Stimulated activated CD4-positive, alpha-beta T cell treated with anti-CD3 and anti-CD28 coated beads, Interleukin-15, amount 100 ng/mL, for 48 hours (primary cell): ENCODE measurements at places on chromosomes 4 and X.

DNA sequence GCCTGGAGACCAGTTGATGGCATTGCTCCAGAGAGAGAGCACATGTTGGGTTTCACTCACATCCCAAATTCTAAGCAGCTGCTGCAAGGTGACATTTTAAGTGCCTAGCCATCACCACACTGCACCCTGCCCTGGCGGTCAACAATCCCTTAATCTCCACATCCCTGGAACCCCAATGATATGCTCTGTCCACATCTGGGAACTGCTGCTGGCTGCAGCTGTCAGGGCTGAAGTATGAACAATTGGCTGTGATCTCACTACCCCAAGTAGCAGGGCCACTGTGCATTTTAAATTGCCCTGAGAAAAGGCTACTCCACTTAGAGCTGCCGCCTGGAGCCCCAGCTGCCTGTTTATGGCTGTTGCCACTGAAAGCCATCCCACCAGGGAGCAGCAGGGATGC, 190.6 kb downstream of the ACTRT1 start:
- no peak for DNase-seq

DNA sequence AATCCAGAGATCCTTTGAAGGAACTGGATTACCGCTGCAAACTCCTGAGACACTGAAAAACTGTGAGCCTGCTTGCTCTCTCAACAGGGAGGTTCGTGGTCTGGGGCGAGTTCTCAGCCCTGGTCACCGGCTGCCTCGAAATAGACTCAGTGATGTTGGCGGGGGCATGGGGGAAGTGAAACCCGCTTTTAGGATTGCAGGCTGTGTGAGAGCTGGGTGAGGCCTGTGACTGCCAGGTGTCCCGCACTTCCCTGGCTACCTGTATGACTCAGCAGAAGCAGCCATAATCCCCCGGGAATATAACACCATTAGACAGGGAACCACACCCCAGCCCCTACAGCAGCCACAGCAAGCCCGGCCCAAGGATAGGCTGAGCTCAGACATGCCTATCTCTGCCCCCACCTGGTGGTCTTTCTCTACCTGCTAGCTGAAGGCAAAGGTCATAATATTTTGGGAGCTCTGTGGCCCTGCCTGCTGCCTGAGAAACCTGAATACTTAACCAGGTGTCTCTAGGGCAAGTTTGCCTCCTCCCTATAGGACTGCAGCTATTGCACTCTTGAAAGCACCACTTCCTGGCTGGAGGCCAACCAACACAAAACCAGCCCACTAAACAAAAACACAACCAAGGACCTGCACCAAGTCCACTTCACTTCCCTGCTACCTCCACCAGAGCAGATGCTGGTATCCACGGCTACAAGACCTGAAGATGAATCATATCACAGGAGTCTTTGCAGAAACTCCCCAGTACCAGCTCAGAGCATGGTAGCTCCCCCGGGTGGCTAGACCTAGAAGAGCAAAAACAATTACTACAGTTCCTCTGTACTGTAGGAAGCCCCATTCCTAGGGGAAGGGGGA, 202.0 kb downstream of the RRAGB start:
- no peak for DNase-seq

GRCh38 chr4:139844459-139845036, 178.9 kb downstream of the MGST2 start:
- DNase-seq, result no peak

- no peak for DNase-seq
Observed at GRCh38 chrX:45134315-45134731, 66.4 kb downstream of the DIPK2B start.

- no peak for DNase-seq
Observed at GRCh38 chrX:85309717-85310116, 65.9 kb downstream of the ZNF711 start.

GRCh38 chrX:9558615-9559014, 93.8 kb downstream of the TBL1X start:
- DNase-seq, result no peak

DNA sequence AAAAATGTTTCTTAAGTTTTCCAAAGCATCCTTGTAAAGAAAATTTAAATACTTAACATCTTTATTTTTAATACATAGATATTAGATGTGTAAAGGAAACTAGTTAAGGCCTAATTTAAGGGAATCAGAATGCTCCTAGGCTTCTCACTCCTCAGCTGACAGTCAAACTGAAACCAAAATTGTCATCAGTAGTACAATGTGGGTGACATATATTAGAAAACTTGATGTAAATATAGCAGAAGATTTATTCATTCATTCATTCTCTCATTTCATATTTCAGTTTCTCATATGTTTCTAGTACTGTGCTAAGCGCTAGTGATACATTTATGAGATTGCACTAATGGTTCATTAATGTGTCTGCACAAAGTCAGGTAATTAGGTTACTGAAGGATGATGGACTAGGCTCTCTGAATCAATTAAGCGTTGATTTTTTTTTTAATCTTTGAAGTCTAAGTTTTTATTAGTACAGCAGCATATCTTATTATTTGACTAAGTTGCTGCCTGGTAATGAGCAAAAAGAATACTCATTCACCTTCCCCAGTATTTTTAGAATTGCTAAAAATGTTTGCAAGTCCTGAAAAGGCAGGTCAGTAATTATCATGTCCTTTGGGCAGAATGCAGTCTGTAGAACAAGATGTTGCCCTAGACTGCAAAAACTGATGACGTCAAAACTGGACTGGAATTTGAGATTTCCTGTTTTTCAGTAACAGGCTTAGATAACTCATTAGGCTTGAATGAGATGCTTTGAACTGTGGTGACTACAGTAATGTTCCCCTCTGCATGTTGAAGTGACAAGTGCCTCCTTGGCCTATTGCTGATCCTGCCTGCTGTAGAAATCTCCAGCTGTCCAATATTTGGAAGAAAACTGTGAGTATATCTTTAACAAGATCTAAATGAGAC, 128.7 kb downstream of the ARHGAP24 start:
- no peak for DNase-seq

GRCh38 chr4:40630335-40631021, 814 bp upstream of the RBM47 start:
- DNase-seq, result no peak

- DNase-seq, result no peak
Observed at GRCh38 chr4:13605330-13605729, 22.2 kb downstream of the BOD1L1 start.

GRCh38 chr4:4386736-4387392, at the start of gene NSG1:
Gene NSG1, plus strand, starts transcription at chr4:4387102. Its CDS starts 528 bp downstream, at chr4:4387630.
- no peak for DNase-seq

GRCh38 chr4:185023471-185023870, 5.2 kb downstream of the HELT start:
- DNase-seq, result no peak

DNA sequence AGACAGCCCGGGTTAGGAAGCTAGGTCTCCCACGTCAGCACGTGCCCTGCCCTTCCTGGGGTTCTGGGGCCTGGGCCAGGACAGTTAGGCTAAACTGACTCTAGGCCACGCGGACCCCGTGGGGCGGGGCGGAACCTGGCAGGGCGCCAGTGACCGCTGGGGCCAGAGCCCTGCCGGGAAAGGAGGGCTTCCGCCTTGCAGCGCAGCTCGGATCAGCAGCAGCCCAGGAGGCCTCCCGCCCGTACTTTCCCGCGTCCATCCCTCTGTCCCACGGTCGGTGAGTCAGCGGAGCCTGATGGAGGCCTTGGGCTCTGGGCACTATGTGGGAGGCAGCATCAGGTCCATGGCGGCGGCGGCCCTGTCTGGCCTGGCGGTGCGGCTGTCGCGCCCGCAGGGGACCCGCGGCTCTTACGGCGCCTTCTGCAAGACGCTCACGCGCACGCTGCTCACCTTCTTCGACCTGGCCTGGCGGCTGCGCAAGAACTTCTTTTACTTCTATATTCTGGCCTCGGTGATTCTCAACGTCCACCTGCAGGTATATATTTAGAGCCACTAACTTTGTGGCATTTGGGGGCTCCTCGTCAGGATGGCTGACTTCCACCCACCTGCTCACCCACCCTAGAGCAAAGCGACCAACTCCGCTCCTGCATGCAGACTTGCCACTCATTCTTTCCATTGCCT, at the start of gene SMIM10:
Gene SMIM10, plus strand, starts transcription at position 191 of the 681 bp plus-strand sequence. Its CDS starts 105 bp downstream, at position 296.
- peak; percentile 5 for DNase-seq

- no peak for DNase-seq
Observed at GRCh38 chrX:31604629-31605221, 532.9 kb upstream of the FTHL17 start.

- no peak for DNase-seq
Observed at GRCh38 chrX:38930474-38930873, 129.2 kb downstream of the MID1IP1 start.

DNA sequence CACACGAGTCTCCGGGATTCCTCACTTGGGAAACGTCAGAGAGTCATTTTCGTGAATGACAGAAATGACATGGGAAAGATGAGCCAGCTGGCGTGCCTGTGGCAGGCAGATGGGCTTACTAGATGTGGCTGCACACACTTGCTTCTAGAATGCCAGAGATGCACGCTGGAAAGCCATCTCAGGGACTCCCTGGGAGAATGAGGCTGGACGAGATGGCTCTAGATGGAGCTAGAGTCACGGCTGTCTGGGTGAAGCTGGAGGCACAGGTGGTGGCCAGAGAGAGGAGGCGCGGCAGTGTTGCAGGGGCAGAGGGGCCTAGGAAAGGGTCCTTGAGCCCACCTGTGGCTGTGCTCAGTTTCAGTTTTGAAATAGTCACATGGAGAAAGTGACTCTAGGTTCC, 26.0 kb downstream of the TKTL1 start:
- DNase-seq, result no peak

GRCh38 chr4:183110244-183110643, 11.2 kb downstream of the WWC2 start:
- no peak for DNase-seq

DNA sequence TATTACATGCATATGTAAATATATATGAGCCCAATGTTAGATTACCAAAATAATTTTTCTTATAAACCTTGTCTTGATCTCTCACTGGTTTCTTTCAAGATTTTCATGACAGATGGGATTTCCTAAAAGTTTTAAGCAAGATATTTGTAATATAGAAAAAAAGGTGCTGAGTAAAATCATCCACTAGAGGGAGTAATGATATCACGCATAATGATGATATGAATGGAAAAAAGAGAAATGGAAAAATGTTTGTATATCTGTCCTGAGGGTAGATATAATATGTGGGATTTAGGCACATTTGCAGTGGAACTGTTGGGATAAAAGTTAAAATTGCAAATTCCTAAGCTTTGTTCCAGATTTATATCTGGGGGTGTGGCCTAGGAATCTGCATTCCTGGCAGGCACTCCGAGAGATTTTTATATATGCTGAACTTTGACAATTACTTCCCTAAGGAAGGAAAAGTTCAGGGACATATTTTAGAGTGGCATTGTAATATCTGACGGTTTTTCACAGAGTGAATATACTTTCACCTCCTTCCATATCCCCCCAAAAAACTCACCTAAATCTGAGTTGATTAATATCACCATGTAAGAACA, 60.5 kb downstream of the TMA16 start:
- DNase-seq, result no peak

- no peak for DNase-seq
Observed at GRCh38 chr4:54496412-54496811, 161.3 kb upstream of the KIT start.

GRCh38 chrX:22032084-22032483, at the start of gene PHEX:
Gene PHEX, plus strand, starts transcription at chrX:22032325. Its CDS starts 681 bp downstream, at chrX:22033006.
- DNase-seq, result no peak

DNA sequence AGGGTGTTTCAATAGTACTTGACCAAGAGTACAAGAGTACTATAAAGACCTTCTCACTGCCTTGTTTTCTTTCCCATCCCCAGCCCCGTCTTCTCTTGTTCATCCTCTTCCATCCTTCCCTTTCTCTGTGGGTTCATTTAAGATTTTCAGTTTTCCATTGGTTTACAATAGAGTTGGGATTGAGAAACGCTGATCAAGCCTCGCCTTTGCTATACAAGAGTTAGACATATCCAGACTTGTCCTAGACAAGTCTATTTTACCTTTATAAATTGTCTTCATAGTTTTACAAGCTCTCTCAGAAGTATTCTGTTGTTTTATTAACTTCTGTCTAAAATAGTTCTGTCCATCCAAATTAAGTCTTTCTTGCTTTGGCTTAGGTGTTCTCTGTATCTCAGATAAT, 29.6 kb upstream of the SCML1 start:
- no peak for DNase-seq

- no peak for DNase-seq
Observed at GRCh38 chr4:94544811-94545210, 93.1 kb downstream of the PDLIM5 start.

GRCh38 chr4:183323295-183323694, 1.1 kb upstream of the CLDN24 start:
- DNase-seq, result no peak

- no peak for DNase-seq
Observed at GRCh38 chrX:21255032-21255618, 119.1 kb upstream of the CNKSR2 start.

GRCh38 chr4:10694151-10694827, 9.7 kb upstream of the CLNK start:
- no peak for DNase-seq

GRCh38 chr4:80362578-80363181, 27.1 kb downstream of the CFAP299 start:
- DNase-seq, result no peak

- DNase-seq, result no peak
Observed at GRCh38 chr4:54157606-54158005, 57.6 kb downstream of the GSX2 start.

DNA sequence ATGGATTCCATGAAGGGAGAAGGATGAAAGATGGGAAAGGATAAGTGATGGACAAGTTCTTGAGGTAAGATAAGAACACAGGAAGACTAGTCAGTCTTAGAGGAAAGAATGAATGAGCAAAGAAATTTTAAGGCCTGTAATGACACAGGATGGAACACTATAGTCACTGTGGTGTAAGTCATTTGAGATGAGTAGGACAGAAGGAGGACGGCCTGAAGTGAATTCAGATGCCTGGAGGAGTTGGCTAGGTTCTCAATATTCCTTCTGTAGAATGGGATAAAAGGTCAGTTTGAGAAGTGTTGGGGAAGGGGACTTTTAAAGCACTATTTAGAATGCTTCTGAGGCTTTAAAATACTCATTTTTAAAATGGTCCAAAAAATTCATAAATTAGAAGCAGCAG, 3.9 kb downstream of the MSMO1 start:
- DNase-seq, result no peak

DNA sequence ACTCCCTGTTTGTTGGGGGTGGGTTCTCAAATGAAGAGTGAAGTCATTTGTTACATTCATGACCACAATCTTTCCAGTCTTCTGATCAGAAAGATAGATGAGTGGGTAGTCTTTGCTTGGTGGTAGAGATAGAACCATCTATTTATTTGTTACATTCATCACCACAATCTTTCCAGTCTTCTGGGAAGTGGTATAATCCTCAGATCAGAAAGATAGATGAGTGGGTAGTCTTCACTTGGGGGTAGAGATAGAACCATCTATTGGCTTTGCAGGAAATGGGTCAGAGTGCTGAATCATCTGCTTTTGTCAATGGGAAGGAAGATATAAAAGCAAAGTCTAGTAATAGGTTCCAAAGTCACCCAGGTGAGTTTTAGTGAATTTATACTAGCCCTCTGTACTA, 64.2 kb upstream of the EPGN start:
- no peak for DNase-seq

DNA sequence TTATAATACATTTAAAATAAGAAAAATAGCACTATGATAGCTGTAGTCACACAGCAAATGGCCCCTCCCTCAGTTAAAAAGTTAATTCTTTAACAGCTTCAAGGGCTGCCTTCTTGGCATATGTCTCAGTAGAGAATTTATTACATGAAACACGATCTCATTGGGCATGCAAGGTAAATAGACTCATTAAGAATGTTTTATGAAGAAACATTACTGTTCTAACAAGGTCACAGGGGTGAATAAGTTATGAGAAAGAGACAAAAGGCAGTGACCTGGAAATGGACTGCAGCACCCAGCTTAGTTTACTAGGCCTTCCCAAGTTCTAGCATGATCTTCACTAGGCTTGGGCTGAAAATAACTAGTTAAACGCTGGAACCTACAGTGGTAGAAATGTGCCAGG, 277.7 kb downstream of the NR3C2 start:
- no peak for DNase-seq

GRCh38 chrX:115067812-115068211, 50.4 kb upstream of the IL13RA2 start:
- no peak for DNase-seq
